Stimulated activated naive CD8-positive, alpha-beta T cell treated with anti-CD3 and anti-CD28 coated beads, Interleukin-15, Interleukin-2, amounts not matched to agents 100 U/mL and 50 U/mL, for 24 hours (primary cell): ENCODE measurements at places on chromosomes 16 and 17.

DNA sequence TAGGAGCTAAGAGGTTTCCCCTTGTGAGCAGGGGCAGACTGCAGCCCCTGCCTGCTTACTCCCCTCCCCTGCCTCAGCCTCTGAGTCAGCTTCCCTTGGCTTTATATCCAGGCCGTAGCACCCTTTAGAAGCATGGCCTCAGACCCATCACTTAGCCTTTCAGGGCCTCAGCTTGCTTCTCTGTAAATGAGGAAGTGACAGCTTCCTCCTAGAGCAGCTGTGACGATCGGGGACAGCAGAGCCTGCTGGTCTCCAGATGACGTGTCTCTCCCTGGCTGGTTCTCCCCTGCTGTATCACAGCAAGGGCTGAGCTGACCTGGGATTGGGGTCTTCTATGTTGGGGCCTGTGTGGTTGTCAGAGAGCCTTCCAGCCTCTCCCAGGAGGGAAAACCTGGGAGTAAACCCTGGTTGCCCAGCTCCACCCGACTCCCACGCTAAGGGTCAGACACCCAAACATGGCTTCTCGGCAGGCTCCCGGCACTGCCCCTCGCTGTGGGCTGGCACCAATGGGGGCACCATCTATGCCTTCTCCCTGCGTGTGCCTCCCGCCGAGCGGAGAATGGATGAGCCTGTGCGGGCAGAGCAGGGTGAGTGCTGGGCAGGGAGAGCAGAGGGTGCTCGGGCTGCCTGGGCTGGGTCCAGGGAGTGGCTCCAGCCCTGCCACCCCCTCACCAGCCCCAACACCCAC is 16.3 kb upstream of the MYO15B start:
- DNase-seq, result peak; percentile 16

- DNase-seq, result no peak
Measured at GRCh38 chr16:30923554-30924075, at the start of gene FBXL19. TSS of gene FBXL19 (plus strand) at chr16:30923572. CDS start at chr16:30925755, 2,183 bp downstream.

DNA sequence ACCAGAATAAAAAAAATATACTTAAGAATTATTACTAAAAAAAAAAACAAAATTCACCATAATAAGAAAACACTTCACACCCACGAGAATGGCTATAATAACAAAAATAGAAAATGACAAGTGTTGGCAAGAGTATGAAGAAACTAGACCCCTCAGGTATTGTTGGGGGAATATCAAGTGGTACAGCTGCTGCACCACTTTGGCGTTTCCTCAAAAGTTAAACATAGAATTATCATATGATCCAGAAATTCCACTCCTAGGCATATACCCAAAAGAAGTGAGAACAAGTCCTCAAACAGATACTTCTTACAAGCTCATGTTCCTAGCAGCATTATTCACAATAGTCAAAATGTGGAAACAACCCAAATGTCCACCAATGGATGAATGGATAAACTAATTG is 26.3 kb downstream of the AMFR start:
- DNase-seq, result no peak

DNA sequence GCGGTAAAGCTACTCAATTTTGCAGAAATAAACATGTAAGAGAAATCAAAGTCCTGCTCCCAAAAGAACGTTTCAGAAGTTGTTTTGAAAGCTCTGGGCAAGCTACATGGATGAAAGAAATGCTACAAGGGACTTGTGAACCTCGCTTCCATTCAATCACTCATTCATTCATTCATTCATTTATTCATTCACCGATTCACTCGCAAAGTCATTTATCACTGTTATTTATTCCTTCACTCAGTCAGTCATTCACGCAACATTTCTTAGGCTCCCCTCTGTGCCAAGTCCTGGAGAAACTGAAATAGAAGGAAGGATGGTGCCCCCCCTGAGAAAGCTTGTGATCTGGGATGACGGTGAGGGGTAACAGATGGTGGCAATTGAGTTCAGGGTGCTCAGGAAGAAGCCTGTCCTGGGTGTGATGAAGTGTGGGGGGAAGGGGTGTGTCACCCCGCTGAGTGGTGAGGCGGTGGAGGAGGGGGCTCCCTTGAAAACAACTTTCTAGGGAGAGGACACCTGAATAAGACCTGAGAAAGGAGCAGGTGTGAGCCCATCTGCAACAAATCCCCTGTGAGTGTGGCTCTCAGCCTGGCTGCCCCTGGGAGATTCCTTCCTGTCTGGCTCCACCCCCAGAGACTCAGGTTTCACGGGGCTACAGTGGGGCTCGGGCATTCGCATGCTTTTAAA is 36.3 kb upstream of the PRSS54 start:
- DNase-seq, result no peak

- DNase-seq, result no peak
Measured at GRCh38 chr16:1540556-1540855, 7.0 kb downstream of the TMEM204 start.

- DNase-seq, result peak; percentile 56
Measured at GRCh38 chr16:57284209-57284951, at the start of gene PLLP. TSS of gene PLLP (minus strand) at chr16:57284672. CDS start at chr16:57284540, 132 bp downstream.

DNA sequence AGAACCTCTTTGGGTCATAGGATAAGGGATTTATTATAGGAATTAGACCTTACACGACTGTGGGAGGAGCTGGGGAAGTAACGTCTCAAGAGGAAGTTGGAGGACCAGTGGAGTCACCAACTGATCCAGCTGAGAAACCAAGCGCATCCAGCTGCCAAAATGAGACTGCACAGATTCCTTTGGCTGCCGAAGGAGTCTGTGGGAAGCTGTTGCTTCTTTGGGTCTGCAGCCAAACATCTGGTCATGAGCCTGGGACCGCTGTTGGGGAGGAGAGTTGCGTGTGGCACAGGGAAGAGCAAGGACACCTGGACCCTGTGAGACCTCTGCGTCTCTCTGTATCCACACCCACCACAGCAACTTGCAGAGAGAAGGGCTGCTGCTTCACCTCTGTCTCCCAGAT is 2.4 kb upstream of the NACA2 start:
- no peak for DNase-seq

DNA sequence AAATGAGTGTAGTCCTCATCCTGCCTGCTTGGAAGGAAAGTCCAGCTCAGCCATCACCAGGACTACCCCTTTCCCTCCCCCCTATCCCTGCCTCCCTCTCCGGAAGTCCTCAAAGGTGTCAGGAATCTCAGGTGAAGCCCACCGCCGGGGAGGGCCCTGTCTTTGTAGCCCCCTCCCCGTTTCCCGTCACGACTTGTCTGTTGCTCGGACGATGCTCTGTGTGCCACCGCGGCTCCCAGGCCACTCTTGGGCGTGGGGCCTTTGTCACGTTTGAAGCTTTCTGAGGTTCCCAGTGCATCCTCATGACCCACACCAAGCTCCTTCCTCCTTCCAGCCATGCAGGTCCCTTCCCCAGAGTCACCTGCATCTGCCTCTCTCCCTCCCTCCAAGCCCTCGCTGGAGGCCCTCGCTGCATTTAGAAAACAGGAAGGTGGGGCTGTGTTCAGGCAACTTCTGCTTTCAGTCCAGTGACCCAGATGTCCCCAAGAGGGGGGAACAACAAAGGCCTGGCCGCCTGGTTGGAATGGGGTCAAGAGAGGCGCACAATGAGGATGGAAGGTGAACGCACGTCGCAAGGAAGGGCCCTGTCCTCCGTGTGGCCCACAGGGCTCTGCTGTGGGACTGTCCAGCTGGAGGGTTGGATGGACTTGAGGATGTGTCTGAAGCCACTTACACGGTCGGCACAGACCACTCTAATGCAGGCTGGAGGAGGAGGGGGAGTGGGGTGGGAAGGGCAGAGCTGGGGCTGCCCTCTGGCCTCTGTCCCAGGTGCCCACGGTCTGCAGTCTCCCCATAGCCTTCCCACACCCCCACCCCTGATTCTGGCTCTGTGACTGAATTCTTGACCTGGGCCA is 59.9 kb downstream of the OR1D5 start:
- peak; percentile 11 for DNase-seq

GRCh38 chr16:50593410-50594150 is 45.4 kb downstream of the NKD1 start:
- no peak for DNase-seq

DNA sequence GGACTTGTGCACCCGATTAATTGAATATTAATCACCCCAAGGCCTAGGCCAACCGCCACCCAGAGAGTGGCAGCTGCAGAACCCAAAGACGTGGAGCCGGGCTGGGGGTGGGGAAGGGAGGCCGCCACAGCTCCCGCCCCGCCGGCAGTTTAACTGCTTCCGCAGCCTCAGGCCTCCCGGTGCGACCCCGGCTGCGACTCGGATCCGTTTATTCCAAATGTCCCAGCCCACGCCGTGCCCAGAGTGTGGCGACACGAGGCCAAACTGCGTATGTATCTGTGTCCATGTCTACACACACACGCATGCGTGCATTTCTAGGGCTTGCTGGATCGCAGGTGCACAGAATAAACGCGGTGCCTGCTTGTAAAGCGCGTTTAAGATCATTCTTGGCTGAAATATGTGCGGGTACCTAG is 802 bp upstream of the TOB1 start:
- DNase-seq, result peak; percentile 73

- DNase-seq, result no peak
Measured at GRCh38 chr16:76081967-76082366, 195.2 kb upstream of the CNTNAP4 start.

DNA sequence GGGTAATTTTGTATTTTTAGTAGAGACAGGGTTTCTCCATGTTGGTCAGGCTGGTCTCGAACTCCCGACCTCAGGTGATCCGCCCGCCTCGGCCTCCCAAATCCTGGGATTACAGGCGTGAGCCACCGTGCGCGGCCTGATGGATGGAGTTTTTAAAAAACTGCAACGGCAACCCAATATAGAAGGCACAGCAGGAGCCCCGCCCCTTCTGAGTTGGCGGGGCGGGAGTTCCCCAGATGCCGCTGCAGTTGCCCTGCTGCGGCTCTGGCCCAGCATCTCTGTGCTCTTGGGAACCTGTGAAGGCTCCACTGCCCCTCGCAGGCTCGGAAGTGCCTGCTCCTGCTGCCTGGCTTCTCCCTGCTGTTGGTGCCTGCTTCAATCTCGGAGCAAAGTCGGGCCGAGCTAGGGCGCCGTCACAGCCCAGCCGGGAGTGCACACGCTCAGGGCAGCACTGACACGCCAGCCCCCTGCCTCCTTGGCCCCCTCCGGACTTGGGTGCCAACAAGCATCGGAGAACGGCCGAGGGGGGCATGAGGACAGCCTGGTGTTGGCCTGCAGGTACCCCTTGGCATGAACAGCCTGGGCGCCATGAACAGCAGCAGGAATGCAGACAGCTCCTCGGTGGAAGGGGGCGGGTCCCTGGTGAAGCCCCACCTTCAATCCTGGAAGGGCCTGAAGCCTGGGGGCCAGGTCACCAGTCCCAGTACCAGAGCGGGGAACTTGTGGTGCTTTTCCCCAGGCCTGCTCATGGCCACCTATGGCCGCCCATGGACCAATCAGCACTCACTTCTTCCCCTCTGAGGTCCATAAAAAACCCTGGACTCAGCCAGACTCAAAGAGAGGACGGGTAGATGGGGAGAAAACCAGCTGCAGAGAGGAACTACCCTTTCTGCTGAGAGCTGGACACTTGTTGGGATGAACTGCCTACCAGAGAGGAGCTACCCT is 2.3 kb upstream of the NT5M start:
- DNase-seq, result peak; percentile 69

GRCh38 chr17:55614061-55614460 is 102.8 kb upstream of the SMIM36 start:
- DNase-seq, result no peak
